ENCODE measurements at places on chromosomes 2 and 18.
A peak's percentile ranks its signal among the peaks of the same experiment; 100 is the strongest.

GRCh38 chr2:133062931-133063665 lies 393.1 kb upstream of the LYPD1 start:
- DNase-seq = no peak

DNA sequence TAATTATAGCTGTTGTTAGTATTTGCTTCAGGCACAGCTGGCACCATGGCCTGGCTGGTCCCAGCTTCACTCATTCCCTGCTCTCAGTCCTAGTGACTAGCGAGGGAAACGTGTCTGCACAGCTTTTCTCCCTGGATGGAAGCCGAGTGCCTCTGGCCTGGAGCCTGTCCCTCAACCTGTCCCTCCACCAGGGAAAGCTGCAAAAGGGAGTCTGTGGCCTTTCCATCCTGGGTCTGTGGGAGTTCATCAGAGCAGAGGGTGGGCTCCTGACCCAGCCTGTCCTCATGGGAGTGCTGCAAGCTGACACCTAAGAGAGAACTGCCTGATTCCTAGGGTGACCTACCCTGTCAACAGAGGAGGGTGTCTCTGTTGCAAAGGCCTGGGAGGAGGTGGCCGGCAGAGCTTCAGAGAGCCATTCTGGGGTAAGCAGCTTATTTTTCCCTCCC lies 118.3 kb downstream of the CAPN13 start:
- DNase-seq = no peak

- DNase-seq = no peak
Observed at GRCh38 chr2:16227811-16228462, 287.6 kb downstream of the MYCN start.

GRCh38 chr2:28736034-28736433 lies 15.6 kb upstream of the PPP1CB start:
- DNase-seq = no peak

DNA sequence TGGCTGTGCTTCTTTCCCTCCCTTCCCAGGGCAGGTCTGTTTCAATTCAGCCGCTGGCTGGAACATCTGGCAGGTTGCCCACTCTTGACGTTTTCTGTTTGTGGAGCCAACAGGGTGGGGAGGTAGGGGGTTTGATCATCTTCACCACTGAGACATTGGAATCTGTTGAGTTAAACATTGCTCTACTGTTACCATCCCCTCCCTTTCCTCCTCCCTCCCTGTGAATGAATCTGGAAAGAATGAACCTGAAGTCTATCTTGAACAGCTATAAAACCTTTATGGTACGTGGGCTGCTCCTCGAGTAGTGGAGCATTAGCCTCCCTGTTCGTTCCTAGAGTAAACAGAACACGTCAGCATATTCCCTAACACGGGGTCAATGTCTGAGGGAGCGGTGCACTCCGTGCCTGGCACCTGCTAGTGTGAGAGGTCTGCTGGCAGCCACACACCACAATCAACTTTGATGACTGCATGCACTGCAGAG lies 249.9 kb upstream of the RBBP8 start:
- no peak for DNase-seq

DNA sequence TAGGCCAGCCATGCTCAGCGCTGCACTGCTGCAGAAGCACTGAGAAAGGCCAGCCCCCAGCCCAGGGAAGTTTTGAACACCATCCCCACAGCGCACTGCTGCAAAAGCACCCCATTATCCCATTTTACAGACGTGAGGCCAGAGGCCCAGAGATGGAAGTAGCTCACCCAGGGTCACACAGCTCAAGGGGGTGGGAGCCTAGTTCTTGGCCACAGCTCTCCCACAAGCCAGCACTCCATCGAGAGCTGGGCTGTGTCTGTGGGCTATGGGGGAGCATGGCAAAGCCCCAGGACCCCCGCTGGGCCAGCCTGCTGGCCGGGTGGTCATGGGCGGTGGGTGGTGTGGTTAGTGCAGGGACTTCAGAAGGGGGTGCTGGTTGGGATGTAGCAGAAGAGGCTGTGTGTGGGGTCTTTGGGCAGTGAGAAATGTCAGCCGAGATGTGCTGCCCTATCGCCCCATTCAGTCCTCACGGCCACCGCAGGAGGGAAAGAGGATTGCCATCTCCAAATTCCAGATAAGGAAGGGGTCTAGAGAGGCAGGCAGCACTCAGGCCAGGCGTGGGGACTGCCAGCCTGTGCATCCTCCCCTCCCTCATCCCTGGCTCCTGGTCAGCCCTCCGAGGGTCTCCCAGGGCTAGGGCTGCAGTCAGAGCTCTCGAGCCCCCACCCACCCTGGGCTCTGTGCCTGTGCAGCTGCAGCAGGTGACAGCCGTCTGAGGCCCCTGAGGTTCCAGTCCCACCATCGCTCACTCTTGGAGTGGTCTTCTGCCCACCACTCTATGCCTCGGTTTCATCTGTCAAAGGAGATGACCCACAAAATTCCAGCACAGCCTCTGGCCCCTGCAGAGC lies 17.0 kb upstream of the GPR17 start:
- no peak for DNase-seq

GRCh38 chr2:149645391-149645790 lies 57.8 kb upstream of the MMADHC start:
- no peak for DNase-seq

GRCh38 chr18:50189160-50189559 lies 5.8 kb downstream of the MYO5B start:
- DNase-seq = no peak

DNA sequence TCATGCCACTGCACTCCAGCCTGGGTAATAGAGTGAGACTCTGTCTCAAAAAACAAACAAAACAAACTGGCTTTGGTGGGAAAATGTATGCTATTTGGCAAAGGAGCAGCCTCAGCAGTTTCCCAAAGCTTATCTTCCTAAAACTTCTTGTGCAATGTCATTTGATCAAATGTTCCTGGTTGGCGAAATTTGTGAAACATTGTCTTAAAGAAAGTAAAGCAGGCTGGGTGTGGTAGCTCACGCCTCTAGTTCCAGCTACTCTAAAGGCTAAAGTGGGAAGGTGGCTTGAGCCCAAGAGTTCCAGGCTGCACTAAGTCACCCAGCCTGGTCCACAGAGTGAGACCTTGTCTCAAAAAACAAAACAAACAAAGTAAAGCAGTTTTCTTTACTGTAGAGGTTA lies 17.3 kb upstream of the TAF4B start:
- no peak for DNase-seq

GRCh38 chr18:63336366-63337099 lies 17.0 kb upstream of the BCL2 start:
- no peak for DNase-seq

DNA sequence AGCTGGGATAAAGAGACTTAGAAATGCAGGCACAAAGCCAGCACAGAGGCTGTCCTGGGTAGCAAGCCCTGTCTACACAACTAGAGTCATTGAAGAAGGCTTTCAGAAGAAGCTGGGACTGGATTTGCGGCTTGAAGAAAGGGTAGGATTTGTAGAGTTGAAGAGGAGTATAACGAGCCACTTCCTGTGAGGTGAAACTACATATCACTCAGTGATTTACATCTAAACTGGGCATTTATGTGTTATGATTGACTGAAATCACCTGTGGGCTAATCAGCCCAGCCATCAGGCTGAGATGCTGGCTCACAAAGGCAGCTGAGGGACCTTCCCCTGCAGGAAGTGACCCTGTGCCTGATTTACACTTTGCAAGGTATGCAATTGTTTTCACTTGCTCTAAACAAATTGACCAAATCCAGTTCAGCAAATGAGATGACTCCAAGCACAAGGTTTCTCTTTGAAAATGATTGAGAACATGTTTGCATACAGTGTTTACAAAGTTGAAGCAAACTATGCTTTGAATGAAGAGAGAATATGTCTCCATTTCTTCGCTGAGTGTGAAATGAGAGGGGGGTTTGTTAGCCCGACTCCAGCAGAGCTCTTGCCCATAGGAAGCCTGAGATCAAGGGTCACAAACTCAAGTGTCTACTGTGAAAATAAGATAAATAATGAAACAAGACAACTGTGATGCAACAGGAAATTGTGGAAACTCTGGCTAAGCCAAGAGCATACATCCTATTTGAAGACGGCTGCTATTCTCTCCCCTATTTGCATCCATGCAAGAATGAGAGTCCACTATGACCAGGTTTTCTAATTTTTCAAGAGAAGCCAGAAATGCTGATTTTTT lies 69.3 kb upstream of the HK2 start:
- DNase-seq = peak; percentile 84

DNA sequence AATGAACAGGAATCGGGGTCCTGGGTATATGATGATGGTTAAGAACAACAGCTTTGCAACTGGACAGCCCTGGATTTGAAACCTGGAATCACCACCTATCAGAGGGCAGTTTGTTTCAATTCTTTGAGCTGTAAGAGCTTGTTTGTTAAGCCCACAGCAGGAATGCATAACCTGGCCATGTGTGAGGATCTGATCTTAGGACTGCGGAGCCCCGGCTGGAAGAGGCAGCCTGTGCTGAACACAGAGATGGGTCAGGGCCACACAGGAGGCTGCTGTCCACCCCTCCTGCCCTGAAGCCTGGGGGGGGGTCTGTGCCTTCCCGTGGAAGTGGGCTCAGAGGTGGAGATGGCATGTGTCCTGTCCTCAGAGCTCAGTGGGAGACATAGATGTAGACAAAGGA lies 24.3 kb downstream of the TPO start:
- no peak for DNase-seq

All from GF-D8 (cell line).